ENCODE measurements at places on chromosomes 2 and 18. TPM values are rescaled to one million over a fixed set of nuclear protein-coding genes. Genes with fewer than 3 reads are reported as not detected.
A peak's percentile ranks its signal among the peaks of the same experiment; 100 is the strongest.

GRCh38 chr2:88932686-88933085 is 241.2 kb downstream of the RPIA start:
- no peak for DNase-seq
- no peaks in the 10 kb centered on the region for H3K36me3 ChIP-seq
- no peak overlapping the region for H3K27ac ChIP-seq
- H3K4me3 ChIP-seq, result no peak overlapping the region
- no peaks in the 10 kb centered on the region for H3K27me3 ChIP-seq
- no peaks in the 10 kb centered on the region for H3K4me1 ChIP-seq

- no peaks in the 10 kb centered on the region for H3K36me3 ChIP-seq
- H3K27me3 ChIP-seq, result no peaks in the 10 kb centered on the region
- H3K4me1 ChIP-seq, result no peaks in the 10 kb centered on the region
- H3K4me3 ChIP-seq, result no peak overlapping the region
Measured at GRCh38 chr2:54952978-54953456, 97.2 kb downstream of the RTN4 start.

DNA sequence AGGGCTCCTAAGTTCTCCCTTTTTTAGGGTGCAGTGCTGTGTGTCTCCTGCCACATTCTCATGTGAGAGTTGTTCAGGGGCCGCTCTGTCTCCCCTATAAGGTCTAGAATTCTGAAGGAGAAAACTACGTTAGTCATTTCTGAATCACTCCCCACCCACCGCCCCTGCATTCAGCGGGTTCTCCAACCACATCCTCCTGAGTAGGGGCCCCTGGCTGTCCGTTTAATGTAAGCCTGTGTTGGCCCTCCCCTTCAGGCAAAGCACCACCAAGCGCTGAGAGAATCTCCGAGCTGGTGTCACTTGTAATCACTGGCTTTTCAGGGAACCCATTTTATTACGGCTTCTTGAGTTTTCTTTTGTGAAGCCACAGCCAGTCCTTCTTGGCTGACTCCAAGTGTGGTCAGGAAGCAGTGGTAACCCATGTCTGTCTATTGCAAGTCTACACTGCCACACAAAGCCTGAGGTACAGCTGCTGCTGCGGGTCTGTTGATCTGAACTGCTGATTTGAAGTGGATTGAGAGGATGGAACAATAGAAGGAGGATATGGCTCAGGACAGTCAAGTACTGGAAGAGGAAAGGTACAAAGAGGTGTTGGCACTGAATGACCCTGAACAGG is 16.9 kb downstream of the LCT start:
- peaks cover 15% of the 10 kb centered on the region for H3K4me1 ChIP-seq
- peak; percentile 28 for DNase-seq
- H3K4me3 ChIP-seq, result no peak overlapping the region
- no peak overlapping the region for H3K27ac ChIP-seq

GRCh38 chr2:53104263-53104662 is 663.3 kb upstream of the CHAC2 start:
- no peak overlapping the region for H3K4me3 ChIP-seq
- no peaks in the 10 kb centered on the region for H3K27me3 ChIP-seq
- no peak for DNase-seq
- no peaks in the 10 kb centered on the region for H3K4me1 ChIP-seq

Gene CNDP1
- not detected for total RNA-seq

Gene SNRPD1
- 24.5 TPM for total RNA-seq

Gene SAG
- total RNA-seq, result 0.06 TPM

Gene ALKAL2
- not detected for total RNA-seq

GRCh38 chr2:24423095-24423494 is 62.8 kb upstream of the ITSN2 start:
- no peaks in the 10 kb centered on the region for H3K36me3 ChIP-seq
- H3K4me1 ChIP-seq, result no peaks in the 10 kb centered on the region
- no peak overlapping the region for H3K4me3 ChIP-seq
- no peak for DNase-seq
- no peaks in the 10 kb centered on the region for H3K27me3 ChIP-seq

Gene ATP6V1C2
- total RNA-seq, result not detected

Gene C2orf92
- total RNA-seq, result 13.0 TPM

DNA sequence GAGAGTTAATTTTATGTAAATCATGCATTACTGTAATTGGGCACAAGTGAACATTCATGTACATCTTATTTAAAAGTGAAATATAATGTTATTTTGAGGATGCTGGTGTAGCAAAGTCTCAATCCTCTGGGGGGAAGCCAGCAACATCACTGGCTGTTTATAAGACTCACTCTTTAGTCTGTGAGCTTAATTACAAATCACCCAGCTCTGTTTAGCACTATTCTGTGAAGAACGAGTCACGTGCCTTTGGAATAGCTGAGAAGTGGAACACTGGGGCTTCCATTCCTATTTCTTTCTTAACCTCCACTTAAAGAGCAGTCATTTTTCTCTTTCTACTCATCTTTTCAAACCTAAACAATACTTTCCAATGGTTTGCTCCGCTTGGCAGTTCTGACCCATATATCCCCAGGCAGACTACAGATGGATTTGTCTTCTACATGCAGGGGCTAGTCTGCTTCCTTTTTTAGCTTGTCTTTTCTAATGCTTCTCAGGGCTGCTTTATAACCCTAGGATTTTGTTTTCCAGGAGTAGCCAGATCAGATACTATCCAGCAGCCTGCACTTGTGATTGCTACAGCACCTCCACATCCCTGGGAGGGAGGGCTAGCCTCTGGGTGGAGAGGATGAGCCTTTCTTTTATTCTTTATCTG is 95.3 kb upstream of the CAVIN2 start:
- DNase-seq, result no peak
- no peaks in the 10 kb centered on the region for H3K4me1 ChIP-seq

- no peaks in the 10 kb centered on the region for H3K36me3 ChIP-seq
- DNase-seq, result no peak
- H3K27me3 ChIP-seq, result no peaks in the 10 kb centered on the region
- no peak overlapping the region for H3K27ac ChIP-seq
- H3K4me3 ChIP-seq, result no peak overlapping the region
- H3K4me1 ChIP-seq, result no peaks in the 10 kb centered on the region
Measured at GRCh38 chr2:60717691-60718090, 38.4 kb upstream of the PAPOLG start.

- H3K36me3 ChIP-seq, result no peaks in the 10 kb centered on the region
- H3K27ac ChIP-seq, result no peak overlapping the region
- no peaks in the 10 kb centered on the region for H3K27me3 ChIP-seq
- no peaks in the 10 kb centered on the region for H3K4me1 ChIP-seq
- no peak for DNase-seq
- no peak overlapping the region for H3K4me3 ChIP-seq
Measured at GRCh38 chr18:49907346-49907929, 94.1 kb upstream of the ACAA2 start.

Measured in CD4-positive, alpha-beta memory T cell (primary cell).